ENCODE measurements at places on chromosomes 16 and 17.

DNA sequence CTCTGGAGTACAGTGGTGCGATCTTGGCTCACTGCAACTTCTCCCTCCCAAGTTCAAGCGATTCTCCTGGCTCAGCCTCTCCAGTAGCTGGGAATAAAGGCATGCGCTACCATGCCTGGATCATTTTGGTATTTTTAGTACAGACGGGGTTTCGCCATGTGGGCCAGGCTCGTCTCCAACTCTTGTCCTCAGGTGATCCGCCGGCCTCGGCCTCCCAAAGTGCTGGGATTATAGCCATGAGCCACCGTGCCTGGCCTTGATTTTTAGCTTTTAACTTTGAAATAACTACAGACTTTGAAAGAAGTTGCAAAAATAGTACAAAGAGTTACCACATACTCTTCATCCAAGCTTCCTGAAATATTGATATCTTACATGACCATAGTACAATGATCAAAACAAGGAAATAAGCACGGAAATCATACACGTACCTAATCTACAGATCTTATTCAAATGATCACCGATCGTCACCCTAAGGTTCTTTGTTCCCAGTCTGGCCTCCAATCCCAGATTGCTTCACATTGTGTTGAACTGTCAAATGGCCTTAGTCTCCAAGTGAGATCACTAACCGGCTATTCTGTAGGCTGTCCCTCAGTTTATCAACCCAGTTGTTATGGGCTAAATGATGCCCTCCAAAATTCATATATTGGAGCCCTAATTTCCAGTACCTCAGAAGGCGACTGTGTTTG is 18.4 kb downstream of the NPIPA1 start:
- no peak for DNase-seq

DNA sequence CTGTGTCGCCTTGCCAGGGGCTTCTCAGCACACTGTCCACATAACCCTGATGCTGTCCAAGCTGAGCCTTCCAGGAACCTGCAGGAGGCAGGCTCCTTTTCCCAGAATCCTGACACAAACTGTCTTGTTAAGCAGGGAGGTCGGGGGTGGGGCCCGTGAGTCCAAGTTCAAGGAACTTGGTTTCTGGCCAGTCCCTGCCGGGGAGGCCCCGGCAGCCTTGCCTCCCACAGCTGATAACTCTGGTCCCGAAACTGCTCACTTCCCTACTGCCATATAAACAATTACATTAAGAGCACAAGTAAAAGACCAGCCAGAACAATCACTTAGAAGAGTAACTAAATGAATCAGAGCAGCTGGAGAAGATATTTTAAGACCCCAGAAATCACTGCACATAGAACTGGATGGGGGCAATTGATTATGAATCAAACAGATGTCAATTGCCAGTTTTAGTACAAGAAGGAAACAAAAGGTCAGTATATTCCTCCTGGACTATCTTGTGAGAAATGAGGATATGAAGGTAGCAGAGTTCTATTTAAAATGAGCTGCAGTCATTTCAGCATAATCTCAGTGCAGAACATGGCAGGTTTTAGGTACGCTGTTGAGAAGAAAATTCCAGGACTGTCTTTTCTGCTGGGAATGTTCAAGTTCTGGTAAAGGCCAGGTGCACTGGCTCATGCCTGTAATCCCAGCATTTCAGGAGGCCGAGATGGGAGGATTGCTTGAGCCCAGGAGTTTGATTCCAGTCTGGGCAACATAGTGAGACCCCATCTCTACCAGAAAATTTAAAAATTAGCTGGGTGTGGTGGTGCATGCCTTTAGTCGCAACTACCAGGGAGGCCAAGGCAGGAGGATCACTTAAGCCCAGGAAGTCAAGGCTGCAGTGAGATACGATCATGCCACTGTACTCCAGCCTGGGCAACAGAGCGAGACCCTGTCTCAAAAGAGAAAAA is 169.8 kb downstream of the PITPNC1 start:
- no peak for DNase-seq

- no peak for DNase-seq
Observed at GRCh38 chr17:28858801-28859355, 4.1 kb downstream of the ERAL1 start.

DNA sequence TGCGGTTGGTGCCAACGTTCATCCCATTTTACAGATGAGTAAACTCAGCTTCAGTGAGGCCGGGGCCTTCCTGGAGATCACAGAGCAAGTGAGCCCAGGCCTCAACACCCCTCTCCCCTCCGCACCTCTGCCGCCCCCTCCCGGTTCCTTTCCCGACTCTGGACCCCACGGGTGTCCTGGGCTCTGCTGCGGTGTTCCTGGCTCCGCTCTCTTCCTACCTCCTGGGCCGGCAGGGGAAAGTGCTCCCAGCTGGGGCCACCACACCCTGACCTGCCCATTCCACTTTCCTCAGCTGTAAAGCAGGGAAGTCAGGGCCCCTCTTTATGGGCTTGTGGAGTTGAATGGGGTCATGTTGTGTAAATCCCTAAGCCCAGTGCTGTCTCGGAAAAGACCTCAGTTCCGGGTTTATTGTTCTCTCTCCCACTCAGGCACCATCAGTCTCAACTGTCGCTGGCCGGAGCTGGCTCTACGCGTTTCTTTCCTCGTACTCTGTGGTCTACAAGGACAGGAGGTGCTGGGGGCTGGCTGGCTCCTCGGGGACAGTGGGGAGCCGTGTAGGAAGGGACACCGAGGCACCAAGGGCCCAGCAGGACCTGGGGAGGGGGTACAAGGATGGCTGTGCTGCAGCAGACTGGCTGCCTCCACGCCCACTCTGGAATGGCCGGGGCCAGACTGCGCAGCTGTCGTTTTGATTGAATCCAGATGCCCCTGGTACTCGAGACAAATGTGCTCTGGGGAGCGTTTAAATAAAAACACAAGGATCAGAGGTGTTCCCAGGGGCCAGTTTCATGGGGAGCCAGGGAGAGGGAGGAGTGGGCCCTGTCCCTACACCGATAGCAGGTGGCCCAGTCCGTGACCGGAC is 21.7 kb upstream of the ACSF3 start:
- DNase-seq = peak; percentile 47

GRCh38 chr16:8644211-8645140 is 23.0 kb downstream of the METTL22 start:
- DNase-seq = no peak

- no peak for DNase-seq
Observed at GRCh38 chr16:11249233-11250061, 6.6 kb downstream of the SOCS1 start.

DNA sequence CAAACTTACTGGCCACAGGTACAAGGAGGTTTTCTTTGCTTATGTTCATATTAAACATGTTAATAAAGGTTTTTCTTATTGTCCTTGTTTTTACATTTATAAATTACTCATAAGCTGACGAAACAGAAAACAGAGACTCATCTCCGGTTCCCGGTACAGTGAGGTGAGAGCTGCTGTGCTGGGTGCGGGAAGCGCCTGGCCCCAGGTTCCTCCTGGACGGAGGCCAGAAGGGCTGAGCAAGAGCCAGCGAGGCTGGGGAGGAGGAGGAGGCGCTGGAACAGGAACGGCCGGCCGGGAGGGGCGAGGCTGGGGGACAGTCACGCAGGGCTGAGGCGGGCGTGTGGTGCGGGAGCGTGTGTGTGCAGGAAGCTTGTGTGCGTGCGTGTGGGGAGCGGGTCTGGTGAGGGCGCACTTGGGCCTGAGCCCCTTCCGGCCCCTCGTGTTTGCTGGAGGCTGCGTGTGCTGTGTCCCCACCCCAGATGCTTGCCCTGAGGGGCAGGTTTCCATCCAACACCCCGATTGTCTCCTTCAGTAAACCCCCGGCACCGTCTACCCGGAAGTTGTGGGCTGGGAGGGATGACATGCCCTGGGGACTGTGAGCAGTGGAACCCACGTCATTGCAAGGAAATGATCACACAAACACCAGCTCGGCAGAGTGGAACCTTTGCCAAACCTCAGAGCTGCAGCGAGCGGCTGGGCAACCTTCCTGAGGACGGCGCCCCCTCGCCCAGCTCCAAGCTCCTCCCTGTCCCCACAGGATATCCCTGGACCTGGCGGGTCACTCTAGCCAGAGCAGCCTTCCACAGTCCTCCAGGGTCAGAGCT is 19.5 kb downstream of the CD7 start:
- no peak for DNase-seq

DNA sequence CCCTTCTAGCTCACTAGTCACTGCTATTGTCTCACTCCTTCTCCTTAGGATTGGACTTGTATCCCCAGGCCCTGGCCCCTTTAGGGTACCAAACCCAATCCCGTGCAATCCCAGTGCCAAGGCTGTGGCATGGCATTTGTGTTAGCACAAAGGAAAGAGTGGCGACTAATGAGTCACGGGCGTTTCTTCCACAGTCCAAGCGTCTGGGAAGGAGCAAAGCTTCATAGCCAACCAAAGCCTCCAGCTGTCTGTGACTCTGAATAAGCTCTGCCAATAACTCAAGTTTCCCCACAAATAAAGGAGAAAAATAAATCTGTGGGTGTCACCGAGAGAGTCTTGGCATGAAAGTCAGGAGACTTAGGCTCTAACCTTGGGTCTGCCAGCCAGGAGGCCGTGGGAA is 54.6 kb upstream of the COX10 start:
- DNase-seq = no peak

DNA sequence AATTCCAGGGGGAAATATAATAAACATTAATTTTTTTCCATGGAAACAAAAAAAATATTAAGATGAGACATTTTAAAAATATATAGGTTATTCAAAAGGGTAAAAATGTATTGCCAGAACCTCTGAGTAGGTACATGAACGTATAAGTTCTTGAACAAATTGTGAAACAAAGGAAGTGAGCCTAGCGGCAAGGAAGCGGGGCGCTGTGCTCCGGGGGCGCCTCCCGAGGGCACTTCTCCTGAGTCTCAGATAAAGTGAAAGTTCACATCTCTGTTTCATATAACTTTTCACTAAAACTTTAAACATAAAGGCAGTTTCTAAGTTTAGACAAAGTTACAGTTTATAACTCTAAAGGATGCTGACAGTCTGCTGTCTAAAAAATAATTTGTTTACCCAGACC is 52.3 kb downstream of the TNRC6C start:
- no peak for DNase-seq

GRCh38 chr16:46757339-46758050 is 9.4 kb upstream of the MYLK3 start:
- no peak for DNase-seq

GRCh38 chr17:44277976-44278375 is 10.0 kb upstream of the SLC4A1 start:
- DNase-seq = no peak

- DNase-seq = no peak
Observed at GRCh38 chr17:46793541-46793940, 25.0 kb downstream of the WNT3 start.

GRCh38 chr17:74325743-74326379 is at the start of gene KIF19:
KIF19 (plus strand) TSS chr17:74326226; CDS start chr17:74326350, 124 bp downstream.
- DNase-seq = peak; percentile 39

- DNase-seq = no peak
Observed at GRCh38 chr17:4332296-4332970, 34.0 kb downstream of the UBE2G1 start.

DNA sequence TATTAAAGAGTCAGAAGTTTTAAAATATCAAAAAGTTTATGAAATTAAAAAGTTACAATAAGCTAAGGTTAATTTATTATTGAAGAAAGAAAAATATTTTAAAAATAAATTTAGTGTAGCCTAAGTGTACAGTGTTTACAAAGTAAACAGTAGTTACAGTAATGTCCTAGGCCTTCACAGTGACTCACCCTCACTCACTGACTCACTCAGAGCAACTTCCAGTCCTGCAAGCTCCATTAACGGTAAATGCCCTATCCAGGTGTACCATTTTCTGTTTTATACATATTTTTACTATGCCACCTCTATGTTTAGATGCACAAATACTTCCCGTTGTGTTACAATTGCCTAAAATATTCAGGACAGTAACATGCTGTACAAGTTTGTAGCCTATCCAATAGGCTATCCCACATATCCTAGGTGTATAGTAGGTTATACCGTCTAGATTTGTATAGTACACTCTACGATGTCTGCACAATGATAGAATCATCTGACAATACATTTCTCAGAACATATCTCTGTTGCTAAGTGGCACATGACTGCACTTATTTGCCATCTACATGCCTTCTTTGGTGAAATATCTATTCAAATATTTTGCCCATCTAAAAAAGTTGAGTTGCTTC is 67.2 kb upstream of the WSB1 start:
- no peak for DNase-seq

GRCh38 chr17:71437166-71437565 is 683.7 kb upstream of the SOX9 start:
- no peak for DNase-seq

GRCh38 chr16:88570691-88571092 is 489 bp downstream of the ZC3H18 start:
- DNase-seq = no peak

DNA sequence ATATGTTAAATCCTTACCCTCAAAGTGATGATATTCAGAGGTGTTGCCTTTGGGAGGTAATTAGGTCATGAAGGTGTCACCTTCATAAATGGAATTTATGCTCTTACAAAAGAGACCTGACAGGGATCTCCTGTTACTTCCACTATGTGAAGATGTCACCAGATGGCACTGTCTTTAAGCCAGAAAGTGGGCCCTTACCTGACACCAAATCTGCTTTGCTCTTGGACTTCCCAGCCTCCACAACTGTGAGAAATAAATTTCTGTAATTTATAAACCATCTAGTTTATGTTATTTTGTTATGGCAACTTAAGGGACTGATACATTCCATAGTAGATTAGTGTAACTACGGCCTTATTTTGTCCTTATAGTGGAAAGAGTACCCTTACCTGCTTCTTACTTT is 358.3 kb upstream of the SALL1 start:
- no peak for DNase-seq

- DNase-seq = no peak
Observed at GRCh38 chr16:79815049-79815448, 214.5 kb upstream of the MAF start.

- DNase-seq = no peak
Observed at GRCh38 chr17:37745801-37746426, 1.1 kb upstream of the HNF1B start.

DNA sequence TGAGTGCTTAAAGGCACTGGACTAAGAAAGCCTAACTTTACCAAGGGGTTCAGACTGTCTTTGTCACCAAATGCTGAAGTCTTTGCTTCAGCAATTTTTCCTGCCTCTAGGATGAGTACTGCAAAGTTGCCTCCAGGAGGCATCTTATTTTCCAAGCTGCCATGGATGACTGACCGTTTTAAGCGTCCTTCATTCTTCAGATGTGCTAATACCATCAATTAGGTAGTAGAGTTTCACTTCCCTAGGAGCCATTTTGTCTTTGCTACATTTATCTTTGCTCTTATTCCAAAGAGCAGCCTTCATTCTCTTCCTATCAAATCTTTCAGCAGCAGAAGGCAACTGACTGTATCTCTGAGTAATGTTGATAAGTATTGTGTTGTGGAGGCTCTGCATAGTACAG is 440.1 kb downstream of the CDH13 start:
- no peak for DNase-seq

- DNase-seq = no peak
Observed at GRCh38 chr17:9893411-9894012, 11.6 kb downstream of the RCVRN start.

DNA sequence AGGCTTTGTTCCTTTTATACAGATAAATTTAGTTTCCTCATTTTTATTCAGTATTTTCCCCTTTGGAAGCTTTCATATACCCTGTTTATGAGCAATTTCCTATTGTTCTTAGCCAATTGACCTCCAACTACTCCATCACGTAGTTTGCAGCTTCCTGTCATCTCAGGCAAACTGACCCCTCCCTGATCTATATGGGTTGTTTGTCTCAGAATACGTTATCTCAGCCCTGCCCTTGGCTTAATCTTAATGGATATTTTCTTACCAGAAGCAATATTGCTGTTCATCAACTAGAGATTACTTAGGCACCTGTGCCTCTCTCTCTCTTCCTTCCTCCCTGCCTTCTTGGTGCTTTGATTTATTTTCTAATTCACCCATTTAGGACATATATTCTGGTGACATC is 81.2 kb downstream of the ZNF18 start:
- DNase-seq = no peak
